A172 (cell line): ENCODE measurements at places on chromosomes 2 and 18. TPM values are rescaled to one million over a fixed set of nuclear protein-coding genes. Genes with fewer than 3 reads are reported as not detected.

SCN3A gene
- total RNA-seq, result 0.38 TPM in 1 of 2 replicates, not detected in the other

DNA sequence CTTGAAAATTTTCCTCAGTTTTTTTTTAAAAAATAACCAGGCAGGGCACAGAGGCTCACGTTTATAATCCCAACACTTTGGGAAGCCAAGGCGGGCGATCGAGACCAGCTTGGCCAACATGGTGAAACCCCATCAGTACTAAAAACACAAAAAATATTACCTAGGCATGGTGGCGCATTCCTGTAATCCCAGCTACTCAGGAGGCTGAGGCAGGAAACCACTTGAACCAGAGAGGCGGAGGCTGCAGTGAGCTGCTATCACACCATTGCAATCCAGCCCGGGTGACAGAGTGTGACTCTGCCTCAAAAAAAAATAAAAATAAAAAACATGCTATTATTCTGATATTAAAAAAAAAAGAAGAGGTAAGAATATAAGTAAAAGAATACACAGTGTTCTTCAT lies 191.0 kb downstream of the ZEB2 start:
- DNase-seq, result no peak

DNA sequence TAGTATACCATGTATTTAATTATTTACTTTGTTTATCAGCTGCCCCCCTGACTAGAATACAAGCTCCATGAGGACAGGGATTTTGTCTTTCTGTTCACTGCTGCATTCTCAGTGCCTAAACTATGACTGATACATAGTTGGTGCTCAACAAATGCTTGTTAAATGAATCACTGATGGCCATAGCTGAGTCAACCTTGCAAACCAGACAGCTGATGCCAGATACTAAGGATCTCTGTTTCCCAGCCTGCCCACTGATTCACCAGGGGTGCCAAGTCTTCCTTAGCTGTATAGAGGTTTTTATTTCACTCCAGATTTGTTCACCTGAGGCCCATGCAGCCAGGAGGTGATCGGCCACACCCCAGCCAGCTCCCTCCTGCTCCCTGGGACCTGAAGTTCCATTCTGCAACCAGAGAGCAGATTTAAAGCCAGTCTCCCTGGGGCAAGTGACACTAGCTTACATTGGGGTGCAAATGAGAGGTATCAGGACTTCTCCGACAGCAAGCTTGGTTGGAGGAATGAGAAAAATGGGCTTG lies 92.2 kb downstream of the C1QL2 start:
- DNase-seq, result peak; percentile 28

FBXO48 gene
- total RNA-seq, result 0.43 and 0.67 TPM in 2 replicates

DNA sequence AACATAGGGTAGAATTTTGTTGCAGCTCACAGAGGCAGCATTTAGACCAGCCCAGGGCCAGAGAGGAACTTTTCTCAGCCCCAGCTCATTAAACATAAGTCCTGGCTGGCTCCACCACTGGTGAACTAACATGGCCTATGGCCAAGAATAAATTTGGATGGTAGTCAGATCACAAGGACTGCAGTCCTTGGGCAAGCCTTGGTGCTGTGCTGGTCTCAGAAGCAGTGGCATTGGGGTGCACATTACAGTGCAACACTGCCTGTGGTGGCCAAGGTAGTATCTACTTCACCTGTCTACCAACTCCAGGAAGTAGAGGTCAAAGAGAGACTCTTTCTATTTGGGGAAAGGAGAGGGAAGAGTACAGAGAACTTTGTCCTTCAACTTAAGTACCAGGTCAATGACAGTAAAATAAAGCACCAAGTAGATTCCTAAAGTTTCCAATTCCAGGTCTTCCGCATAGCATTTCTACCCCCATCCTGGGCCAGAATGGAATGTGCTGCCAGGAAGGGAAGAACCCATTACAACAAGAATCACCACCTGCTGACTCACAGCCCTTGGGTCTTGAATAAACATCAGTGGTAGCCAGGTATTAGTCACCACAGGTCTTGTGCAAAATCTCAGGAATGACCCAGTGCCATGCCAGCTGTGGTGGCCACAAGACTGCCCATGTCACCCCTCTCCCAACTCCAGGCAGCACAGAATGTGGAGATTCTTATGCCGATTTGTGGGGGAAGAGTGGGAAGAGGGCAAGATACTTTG lies 155.4 kb upstream of the FSIP2 start:
- peak; percentile 99 for DNase-seq

DNA sequence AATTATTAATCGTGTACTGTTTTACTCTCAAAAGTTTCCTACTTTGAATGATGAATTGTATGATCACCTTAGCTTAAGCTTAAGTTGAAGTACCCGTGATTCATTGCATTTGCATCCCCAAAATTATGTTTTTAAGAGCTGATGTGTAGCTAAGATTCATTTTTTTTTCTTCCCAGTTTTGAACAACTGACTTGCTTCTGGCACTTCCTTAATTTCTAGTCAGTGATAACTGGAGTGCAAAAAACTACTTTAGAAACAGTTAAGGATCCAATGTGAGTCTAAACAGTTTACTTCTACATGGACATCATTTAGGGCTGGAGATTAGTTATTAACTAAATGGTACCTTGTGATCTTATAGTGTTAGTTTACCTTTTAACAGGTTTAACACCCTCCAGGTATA lies 124.0 kb upstream of the CAVIN2 start:
- no peak for DNase-seq

DNA sequence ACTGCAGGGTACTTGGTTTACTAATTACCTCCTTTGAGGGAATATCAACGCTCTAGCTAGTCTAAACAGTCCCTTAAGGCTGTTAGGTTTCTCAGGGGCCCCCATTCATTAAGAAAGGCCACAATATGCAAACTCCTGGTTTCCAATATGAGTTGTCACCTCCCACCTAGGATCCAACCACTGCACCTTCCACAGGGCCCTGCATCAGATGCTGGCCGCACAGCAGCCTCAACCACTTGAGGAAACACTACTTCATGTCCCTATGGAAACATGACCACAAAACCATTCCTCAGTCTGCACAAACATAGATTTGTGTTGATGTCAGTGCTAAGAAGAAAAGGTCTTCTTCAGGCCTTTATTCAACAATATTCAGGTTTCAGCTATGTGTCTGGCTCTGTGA lies 40.9 kb downstream of the STAT4 start:
- no peak for DNase-seq

DIPK1C gene
- 0.02 TPM in 1 of 2 replicates, not detected in the other for total RNA-seq

DNA sequence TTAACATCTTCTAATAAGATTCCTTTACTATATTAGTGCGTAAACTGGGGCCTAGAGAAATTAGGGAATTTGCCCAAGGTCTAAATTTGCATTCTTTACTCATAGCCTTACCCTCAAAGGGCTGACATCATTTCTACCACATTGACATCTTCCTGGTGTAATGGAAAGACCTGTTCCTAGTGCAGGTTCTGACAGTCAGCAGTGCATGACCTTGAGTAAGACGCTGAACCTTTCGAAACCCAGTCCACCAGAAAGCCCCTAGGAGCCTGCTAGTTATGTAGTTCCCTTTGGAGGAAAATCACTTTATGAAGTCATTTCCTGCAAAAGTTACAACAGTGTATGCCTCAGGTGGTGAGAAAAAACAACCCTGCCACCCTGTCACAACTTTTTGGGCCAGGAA lies 388.3 kb downstream of the TNS1 start:
- DNase-seq, result no peak

HS6ST1 gene
- total RNA-seq, result 33.7 and 45.8 TPM in 2 replicates

GALR1 gene
- not detected in 2 replicates for total RNA-seq

DNA sequence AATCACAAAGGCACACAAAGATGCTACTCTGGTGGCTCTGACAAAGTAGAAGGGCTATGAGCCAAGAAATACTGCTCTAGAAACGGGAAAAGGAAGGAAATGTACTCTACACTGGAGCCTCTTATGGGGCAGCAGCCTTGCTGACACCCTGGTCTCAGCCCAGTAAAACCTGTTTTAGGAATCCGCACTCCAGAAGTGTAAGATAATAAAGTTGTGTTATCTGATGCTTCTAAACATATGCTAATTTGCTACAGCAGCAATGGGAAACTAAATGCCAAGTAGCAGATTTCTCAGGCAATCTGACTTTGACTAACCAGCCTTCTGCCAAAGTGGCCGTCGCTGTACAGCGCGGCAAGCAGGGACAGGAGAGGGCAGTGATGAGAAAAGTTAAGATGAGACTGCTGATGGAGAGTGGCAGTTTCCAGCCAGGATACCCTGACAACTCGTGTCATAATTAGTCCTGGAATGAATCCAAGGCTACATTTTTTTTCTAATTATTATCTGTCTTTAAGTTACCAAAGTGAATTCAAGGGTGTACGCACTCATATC lies 99.0 kb downstream of the NETO1 start:
- DNase-seq, result no peak

DNA sequence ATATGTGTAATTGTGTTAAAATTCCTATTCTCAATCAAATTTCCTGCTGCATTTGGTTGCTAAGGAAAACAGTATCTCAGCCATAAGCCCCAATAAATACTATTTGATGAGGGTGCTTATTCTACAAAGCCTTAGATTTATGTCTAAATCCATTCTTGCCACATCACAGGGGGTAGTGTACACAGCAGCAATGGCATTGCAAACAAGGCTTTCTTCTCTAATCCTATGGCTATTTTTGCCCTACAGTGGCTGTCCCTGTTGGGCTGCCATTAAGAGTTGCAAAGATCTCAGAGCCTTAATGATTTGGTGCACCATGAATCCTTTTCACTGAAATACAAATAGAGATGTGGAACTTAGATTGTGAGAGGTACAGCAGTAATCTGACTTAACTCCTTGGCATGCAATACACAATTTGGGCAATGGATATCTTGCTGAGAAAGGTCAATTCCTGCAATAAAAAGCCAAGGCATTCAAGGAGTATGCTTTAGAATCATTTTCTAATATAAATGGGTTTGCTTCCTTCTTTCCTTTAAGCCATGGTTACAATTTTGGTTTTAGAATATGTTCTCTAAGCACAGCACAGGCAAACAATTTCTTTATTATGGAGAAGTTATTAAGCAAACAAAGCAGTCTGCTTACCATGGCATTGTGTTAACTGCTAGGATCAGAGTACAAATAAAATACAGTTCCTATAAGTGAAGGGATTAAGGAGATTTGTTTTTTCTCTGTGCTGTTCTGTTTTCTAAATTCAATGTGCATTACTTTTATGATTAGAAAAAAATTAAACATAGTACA lies 69.8 kb upstream of the CD302 start:
- no peak for DNase-seq

GRCh38 chr2:125280265-125280664 lies 1255.2 kb downstream of the CNTNAP5 start:
- DNase-seq, result no peak

- DNase-seq, result no peak
Measured at GRCh38 chr2:145655165-145655765, 1135.3 kb upstream of the ZEB2 start.

- no peak for DNase-seq
Measured at GRCh38 chr2:121200011-121200347, 85.0 kb downstream of the TFCP2L1 start.

DNA sequence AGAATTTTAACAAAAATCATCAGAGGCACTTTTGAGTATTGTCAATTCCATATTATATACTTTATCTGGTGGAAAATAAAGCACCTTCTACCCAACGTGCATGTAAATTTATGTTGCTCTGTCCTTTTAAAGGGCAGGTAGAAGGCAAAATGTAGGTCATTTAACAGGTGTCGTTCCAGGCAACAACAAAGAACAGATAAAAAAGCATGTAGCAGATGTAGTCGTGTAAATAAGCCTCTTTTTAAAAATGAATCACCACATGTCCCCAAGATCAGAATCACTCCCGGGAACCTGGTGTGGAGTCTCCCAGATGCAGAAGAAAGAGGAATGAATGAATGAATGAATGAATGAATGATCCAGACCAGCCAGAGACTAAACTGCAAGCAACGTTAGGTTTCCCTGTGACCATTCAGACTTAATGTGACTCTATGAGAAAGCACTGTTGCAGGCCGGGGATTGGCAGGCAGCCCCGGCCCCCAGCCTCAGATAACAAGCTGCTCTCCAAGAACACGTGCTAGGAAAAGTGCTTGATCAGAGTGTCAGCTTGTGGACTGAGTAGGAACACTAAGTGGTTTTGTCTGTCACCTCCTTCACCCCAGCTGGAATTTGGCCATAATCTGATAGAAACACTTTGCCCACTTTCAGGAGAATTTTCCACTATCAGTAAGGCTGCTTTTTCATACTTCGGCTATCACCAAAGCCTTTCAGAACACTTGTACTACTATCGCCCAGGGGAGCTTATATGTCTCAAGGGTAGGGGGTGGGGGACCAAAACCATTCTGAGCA lies 100.6 kb downstream of the CDK15 start:
- no peak for DNase-seq

DNA sequence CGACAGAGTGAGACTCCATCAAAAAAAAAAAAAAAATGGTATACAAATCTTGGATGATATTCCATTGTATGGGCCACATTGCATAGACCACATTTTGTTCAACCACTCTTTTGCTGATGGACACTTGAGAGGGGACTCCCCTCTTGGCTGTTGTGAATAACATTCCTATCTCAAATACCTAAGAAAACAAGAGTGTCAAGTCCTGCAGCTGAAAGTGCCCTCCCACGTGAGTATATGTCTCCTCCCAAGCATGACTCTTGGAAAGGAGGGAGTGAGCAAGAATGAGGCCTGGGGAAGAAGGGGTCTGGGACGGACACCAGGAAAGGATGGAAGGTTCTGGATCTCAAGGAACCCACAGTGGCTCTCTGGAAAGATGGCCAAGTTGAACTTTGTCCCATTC lies 36.0 kb upstream of the NPAS2 start:
- DNase-seq, result peak; percentile 32

DNA sequence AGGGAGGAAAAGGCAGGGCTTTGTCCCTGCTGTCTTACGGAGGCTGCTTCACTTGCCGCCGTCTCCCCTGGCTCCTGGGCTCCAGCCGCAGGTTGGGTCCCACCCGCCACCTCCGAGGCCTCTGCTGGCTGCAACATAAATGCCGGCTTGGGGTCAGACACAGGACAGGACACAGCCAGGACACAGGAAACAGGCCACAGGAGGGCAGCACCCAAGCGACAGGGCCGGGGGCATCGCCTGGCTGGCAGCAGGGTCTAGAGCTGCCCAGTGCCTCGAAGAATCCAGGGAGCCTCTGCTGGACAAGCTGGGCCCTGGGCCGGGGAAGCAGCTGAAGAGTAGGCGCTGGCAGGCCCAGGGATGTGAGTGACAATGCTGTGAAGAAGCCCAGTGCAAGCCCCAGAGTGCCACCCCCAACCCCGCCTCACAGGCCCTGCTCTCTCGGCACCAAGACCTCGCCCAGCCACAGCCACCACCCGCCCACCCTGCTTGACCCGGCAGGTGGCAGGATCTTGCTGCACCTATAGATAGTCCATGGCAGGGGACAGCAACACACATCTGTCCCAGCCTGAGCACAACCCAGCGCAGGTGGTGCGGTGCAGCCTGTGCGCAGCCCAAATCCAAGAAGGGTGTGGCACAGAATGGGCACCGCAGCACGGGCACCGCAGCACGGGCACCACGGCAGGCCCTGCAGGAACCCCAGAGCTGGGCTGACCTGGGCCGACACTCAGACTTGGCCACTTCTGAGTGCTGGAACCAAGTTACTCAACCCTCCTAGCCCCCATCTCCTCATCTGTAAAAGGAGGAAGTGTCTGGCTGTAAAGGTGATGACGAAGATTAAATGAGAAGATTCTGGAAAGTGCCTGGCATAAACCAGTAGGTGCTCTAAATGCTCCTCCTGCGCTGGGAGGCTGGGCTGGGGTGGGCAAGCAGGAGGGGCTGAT lies 55.6 kb downstream of the BIN1 start:
- DNase-seq, result no peak
